GM12891 (cell line): ENCODE measurements at places on chromosomes 7 and 10.

GRCh38 chr10:125124907-125125306, 35.5 kb downstream of the CTBP2 start:
- no peak for DNase-seq

DNA sequence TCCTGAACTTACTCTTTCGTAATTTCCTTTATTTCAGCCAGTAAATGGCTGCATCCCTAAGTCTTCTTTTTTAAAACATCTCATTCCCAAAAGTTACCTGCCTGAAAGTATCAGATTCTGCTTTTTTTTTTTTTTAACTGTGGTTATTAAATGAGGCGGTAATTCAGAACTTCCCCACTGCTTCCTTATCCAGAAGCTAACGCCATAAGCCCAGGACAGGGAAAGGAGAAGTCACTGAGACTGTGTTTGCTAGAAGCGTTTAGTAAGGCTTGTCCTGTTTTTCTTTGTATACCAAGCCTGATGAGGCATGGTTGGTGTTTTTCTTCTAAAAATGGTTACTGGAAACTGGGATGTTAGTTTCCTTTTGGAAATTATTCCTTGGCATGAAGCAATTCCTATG, 197.8 kb downstream of the CELF2 start:
- no peak for DNase-seq

DNA sequence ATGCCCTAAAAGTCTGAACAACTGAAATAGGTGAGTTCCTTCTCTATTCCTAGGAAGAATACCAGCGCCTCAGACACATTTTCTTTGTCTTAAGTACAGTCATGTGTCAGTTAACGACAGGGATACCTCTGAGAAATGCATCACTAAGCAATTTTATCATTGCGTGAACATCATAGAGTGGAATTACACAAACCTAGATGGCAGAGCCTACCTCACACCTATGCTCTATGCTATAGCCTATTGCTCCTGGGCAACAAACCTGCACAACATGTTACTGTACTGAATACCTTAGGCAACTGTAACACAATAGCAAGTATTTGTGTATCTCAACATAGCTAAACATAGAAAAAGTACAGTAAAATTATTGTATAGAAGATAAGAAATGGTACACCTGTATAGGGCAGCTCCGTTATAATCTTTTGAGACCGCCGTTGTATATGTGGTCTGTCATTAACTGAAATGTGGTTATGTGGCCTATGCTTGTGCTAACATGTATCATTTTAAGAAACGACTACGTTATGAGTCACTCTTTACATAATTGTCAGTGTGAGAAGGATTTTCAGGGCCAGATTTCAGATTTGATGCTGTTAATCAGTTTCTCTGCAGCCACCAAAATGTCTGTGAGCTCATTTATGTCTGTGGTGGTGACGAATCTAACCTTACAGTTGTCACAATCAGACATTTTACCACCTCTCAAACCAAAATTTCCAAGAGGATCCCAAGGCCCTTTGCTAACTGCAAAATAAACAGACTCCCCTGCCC, 66.1 kb upstream of the STK17A start:
- no peak for DNase-seq

- no peak for DNase-seq
These were observed 44.6 kb downstream of the VWA2 start for GRCh38 chr10:114283535-114284234.

GRCh38 chr7:4998244-4998643, 39.3 kb upstream of the MMD2 start:
- no peak for DNase-seq

DNA sequence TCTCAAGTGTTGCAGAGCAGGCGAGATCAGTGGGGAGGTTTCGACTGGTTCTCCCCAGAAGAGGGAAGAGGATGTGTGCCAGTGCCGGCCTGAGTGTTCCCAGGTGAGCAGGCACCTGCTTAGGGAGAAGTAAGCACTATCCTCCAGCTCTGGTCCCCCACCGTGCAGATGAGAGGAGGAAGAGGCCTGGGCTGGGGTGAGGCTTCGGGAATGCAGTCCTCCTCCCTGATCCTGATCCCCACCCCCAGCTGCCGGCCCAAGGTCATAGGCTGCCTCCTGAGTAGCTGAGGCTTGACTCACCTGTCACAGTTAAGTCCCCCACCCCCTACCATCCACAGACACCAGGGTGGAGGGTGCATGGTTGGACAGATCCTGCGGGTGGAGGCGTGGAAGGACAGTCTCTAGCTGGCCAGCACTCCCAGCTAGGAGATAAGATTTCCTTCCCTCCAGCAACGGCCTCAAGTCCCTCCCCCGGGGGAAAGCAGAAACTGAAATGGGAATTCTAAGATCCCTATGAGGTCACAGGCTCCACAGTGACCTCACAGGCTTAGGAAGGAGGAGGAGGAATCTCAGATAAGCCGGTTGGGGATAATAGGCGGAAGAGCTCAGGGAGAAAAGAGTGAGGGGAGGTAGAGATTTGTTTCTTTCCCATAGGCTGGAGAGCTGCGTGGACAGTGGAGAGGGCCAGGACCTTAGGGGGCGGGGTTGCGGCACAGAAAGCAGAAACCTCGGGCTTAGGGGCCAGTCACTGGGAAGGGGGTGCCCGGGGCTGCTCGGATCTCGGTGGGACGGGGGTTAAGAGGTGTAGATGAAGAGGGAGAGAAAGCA, 1.0 kb downstream of the LRCH4 start:
- no peak for DNase-seq

DNA sequence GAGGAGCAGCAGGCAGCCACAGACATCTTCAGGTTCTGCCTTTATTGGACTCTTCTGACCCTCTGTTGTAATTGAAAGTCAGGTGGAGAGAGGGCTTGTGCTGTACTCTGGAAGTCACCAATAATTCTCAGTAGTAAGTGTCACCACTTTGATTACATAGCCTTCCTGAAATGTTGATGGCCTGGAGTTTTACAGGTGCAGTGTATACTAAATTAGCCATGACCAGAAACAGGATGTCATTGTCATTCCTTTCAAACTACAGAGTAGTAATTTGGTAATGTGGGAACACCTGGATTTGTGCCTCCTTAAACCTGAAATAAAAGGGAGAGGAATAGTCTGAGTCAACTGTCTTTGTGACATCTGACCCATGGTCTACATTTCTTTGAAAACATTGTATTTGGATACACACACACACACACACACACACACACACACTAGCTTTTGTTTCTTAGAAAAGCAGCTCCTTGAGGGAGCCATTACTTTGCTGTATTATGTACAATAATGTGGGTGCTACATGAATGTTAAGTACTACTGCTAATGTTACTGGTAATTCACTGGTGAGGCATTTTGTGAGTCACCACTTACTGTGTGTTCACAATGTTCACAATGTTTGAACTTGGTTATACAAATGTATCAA, 19.6 kb downstream of the ARL4A start:
- no peak for DNase-seq

DNA sequence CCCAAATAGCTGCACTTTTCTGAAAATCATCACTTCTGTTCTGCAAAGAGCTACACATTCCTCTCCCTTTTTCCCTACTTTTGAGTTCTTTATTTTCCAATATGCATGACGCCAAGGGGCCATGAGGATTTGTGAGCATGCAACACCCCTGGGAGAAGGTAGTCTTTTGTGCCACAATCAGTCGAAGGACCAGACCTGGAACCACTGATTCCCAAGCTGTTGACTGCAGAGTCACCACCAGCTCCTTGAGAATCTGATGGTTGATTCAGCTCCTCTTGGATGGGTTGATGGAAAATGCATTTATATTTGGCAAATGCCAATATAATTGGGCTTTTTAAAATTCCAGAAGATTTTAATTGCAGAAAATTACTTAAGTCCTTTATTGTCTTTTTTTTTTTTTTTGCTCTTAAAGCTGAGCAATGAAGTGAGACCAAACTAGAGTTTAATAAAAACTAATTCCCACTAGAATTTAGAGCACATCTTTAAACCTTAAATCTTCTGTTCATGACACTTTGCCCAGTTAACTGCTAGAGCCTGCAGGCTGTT, 554.1 kb downstream of the TNS3 start:
- no peak for DNase-seq
